Kidney (tissue), 22 donors: ENCODE measurements at places on chromosomes 7 and 10.

DNA sequence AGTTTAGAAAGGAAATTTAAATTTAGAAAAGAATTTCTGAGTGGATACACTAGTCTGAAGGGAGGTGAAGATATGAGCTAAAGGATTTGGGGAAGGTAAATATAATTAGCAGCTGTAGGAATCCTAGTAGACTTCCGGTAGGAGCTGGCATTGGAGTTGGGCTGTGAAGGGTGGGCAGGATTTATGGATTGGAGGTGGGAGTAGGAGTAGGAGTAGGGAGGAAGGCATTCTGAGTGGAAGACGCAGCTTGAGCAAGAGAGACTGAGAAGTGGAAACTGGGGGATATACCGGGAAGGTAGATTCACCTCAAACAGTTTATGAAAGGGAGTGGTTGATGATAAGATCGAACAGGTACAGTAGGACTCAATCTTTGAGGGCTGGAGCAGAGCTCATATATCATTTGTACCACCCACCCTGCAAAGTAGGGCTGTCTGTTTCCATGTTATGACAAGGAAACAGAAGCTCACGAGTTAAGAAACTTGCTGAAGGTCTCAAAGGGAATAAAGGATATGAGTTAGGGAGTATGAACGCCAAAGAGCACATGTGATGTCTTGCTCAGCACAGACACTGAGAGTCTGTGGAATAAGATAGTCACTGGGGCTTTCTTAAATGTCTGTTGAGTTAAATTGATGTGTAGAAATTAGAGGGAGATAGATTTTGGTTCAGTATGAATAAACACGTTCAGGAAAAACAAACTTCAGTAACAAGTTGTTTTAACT lies 81.6 kb downstream of the RPS24 start:
- DNase-seq = peak; percentile 73

DNA sequence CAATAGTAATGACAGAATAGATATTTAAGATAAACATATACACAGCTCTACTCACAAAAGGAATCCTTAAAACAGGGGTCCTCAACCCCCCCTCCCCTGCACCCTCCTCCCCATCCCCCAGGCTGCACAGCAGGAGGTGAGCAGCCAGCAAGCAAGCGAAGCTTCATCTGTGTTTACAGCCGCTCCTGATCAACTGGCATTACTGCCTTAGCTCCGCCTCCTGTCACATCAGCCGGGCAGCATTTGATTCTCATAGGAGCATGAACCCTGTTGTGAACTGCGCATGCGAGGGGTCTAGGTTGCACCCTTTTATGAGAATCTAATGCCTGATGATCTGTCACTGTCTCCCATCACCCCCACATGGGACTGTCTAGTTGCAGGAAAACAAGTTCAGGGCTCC lies 65.5 kb downstream of the SMURF1 start:
- DNase-seq = no peak

DNA sequence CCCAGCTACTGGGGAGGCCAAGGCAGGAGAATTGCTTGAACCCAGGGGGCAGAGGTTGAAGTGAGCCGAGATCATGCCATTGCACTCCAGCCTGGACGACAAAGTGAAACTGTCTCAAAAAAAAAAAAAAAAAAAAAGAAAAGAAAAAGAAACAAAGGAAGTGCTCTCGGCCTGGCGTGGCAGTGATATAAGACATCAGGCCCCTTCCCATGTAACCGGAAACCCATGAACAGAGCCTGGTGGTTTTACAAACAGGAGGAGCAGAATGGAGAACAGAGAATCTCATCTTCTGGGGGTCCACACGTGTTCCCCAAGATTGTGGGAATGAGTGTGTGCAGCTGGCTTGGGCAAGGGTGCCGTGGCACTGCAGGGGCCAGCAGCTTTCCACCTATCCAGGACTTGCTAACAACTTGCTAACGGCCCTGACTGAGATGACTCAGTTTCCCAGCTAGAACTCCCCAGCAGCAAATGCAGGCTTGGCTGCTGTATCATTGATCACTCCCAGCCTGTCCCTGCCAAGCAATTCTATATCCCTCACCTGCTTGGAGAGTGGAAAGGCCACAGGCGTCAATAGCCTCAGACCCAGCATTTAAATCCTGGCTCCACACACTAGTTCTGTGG lies 103.0 kb downstream of the COL26A1 start:
- DNase-seq = peak; percentile 40

DNA sequence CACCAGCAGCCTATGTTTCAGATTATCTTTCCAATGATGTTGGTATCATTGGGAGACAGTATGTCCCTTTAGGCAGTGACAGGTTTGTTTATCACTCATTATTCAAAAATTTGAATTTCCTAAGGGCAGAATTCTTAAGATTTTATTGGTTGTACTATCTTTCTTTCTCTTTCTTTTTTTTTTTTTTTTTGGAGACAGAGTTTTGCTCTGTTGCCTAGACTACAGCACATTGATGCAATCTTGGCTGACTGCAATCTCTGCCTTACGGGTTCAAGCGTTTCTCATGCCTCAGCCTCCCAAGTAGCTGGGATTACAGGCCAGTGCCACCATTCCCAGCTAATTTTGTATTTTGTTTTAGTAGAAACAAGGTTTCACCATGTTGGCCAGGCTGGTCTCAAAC lies 111.2 kb downstream of the PON1 start:
- no peak for DNase-seq

GRCh38 chr10:88555190-88555908 lies 27.8 kb downstream of the RNLS start:
- DNase-seq = no peak

DNA sequence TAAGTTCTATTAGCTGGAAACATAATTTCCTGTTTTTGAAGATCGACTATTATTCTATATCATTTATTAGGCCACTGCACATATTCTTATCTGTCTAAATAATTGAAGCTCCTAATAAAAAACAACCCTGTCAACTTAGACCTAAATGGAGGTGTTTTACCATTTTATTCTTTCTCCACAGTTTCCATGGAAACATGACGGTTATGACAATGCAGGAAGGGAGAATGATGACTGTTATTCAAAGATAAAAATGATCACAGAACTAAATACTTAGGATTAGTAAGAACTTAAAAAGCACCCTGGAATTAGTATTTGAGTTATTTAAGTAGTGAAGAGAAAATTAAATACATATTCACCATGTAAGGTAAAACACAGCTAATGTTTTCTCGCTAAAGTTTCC lies 119.9 kb upstream of the DKK1 start:
- no peak for DNase-seq

- DNase-seq = no peak
These were observed 543.1 kb downstream of the HTR7 start for GRCh38 chr10:90314718-90315117.

- no peak for DNase-seq
These were observed 62.7 kb downstream of the KAT6B start for GRCh38 chr10:74888962-74889661.

GRCh38 chr10:33388785-33389184 lies 54.3 kb upstream of the NRP1 start:
- no peak for DNase-seq

DNA sequence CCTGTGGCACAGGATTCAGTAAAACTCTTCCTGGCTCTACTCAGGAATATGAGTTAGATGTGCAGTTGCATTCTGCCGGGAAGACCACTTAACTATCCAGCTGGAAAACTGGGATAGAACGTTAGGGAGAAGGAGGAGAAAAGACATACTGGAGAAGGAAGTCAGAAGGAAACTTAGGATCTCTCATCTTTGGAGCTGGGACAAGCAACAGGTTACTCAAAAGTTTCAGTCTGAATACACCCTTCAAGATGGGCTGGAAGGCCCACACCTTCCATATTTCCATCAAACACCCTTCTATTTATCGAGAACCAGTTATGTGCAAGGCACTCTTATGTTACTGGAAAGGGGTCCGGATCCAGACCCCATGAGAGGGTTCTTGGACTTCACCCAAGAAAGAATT lies 440.4 kb upstream of the NRP1 start:
- DNase-seq = no peak

GRCh38 chr10:86316990-86317389 lies 49.6 kb downstream of the GRID1 start:
- DNase-seq = no peak

DNA sequence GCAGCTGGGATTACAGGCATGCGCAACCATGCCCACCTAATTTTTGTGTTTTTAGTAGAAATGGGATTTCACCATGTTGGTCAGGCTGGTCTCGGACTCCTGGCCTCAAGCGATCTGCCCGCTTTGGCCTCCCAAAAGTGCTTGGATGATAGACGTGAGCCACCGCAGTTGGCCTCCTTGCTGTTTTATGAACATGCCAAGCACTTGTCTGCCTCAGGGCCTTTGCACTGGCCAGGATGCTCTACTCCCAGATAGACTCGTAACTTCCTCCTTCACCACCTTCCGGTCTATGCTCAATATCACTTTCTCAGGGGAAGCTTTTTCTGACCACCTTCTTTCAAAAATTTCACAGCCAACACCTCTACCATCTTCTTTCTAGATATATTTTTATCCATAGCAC lies 6.3 kb downstream of the SLC26A5 start:
- DNase-seq = no peak

- DNase-seq = no peak
These were observed 257.3 kb downstream of the LRMDA start for GRCh38 chr10:75688506-75689300.

DNA sequence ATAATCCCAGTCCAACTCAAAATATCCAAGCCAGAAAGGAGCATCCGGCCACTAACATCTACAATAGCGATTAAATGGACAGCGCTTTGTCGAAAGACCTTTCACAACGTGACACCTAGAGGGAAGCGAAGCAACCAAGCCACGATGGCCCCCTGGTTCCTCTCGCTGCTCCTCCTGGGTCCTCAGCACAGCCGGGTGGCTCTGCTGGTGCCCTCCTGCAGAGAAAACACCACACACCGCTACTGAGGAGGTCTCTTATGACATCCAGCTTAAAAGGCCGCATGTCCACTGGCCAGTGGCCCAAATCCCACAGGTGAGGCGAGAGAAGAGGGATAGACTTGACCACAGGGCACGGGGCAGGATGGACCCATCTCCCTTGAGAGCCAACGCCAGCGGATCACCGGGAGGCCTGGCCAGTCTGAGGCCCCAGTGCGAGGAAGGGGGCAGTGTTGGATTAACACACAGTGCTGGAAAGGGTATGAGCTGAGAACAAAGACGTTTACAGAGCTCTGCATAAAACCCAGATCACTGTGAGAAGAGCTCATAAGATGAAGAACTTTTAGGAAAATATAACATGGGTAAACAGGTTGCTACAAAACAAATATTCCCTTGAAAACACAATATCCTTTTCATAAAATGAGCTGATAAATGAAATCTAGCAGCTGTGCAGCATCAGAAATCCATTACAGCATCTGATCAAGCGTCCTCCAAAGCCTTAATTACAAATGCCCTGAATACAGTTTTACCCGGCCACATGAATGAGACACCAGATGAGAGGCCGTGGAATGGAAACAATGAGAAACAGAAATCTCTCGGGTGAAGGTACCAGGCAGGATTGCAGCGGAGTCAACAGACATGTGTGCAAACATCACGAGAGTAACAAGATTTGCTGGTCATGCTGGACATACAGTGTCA lies 236.7 kb downstream of the DIP2C start:
- no peak for DNase-seq

GRCh38 chr10:126904516-126904817 lies 761 bp upstream of the DOCK1 start:
- DNase-seq = no peak

DNA sequence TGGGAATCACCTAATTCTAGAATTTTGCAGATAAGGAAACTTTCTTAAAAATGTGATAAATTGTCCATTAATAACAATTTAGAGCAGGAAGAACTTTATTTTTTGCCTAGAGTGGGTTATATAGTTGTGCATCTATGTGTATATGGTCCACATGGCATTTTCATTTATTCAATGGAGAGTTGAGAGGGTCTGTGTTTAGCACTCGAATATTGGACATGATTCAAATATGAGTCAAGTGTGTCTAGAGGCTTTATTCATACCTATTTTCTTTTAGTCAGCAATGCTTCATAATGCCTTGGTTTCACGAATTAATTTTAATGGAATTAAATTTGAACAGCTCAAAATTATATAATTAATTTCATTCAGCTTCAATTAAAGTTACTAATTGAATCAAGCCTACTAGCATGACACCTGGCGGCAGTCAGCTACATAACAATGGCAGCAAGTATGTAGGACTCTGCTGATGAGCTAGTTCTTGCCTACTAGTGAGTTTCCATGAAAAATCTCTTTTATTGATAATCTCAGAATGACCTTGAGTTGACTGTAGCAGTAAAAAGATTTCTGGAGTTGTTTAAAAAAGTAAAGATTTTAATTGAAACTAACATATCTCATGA lies 17.7 kb downstream of the MDFIC start:
- no peak for DNase-seq

DNA sequence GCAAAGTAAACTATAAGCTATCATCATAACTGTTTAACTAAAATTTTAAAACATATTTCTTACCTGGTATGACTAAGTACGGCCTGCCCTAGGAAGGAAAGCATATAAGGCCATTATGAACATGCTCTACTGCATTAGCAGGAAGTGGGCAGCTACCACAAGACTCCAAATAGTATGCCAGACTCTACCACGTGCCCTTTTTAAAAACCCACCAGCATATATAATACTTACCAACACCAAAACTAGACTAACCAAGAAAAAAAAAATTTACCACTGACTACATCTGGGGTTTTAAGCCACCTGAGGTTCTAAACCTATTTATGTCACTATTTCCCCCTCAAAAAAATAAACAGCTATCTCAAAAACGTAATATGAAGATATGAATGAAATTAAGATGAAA lies 30.1 kb downstream of the NUDCD3 start:
- DNase-seq = no peak

DNA sequence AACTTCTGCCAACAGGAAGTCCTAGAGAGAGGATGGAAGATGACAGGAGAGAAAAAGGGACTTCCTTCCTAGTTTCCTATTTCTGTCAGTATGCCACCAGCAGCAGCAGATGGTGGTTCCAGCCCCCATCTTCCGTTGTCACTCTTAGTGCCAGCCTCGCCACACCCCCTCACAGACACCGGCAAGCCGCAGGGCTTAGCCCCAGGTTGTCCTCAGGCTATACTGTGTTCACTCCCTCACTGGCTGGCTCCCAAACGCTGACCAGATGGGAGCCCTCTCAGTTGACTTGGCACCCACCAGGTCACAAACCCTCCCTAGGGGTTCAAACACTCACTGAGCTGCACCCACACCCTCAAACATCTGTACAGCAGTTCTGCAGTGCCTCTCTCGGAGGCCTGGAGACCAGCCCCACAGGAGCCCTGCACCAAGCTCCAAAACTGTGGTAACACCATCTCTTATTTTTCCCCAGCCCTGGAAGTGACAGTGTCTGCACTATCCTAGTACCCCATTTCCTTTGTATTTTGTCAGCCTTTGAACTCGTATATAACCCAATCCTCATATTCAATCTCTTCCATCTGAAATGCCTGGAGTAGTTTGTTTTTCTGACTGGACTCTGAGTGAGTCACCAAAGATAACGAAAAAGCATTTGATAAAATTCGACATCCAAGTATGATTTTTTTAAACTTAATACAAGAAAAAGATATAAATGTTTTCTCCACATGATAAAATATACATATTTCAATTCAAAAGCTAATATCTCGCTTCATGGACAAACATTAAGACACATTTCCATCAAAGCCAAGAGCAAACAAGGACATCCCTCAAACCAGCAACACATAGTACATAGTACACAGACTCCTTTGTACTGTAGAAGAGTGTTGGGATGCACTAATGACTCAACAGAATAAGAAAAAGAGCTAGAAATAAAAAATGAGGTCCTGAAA lies 34.5 kb downstream of the SMURF1 start:
- no peak for DNase-seq
